Astrocyte of the cerebellum (primary cell): ENCODE measurements at places on chromosomes 6 and 20.

- no peak for DNase-seq
Observed at GRCh38 chr20:57695012-57695411, 14.8 kb downstream of the PMEPA1 start.

- DNase-seq: no peak
Observed at GRCh38 chr6:79094938-79095337, 16.9 kb upstream of the PHIP start.

DNA sequence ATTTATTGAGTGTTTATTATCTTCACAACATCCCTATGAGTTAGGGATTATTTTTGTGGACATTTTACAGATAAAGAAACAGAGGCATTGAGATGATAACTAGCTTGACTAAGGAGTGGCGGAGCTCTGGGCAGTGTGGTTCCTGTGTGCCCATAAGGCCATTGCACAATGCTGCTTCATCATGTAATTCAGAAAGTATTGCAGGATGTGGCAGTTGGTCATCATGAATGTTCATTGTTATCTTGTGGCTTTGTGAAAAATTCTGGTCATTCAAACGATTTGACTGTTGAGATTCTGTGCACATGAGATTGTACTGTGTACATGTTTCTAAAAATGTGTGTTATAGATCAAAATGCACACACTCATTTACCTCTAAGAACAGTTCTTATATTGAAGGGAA lies 150.8 kb downstream of the ESR1 start:
- peak; percentile 15 for DNase-seq

- DNase-seq: no peak
Observed at GRCh38 chr6:169923468-169924464, 172.3 kb downstream of the ERMARD start.

GRCh38 chr20:50689864-50690649 lies 1.3 kb downstream of the RIPOR3 start:
- DNase-seq: no peak

DNA sequence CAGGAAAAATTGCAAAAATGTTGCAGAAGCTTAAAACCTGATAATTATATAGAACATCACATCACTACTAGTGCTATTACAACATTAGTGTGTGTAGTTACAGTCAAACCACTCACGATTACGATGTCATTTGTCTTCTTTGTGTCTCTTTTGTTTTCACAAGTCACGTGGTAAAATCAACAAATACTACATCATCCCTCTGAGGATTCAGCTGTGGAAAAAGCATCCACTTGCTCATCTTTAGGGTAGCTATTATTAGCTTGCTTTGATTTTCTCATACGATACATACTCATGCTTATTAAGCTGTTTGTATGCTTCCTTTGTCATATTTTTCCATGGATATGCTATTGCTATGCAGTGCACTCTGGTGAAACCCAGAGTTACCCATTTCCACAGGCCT lies 22.2 kb upstream of the ATXN1 start:
- DNase-seq: no peak

DNA sequence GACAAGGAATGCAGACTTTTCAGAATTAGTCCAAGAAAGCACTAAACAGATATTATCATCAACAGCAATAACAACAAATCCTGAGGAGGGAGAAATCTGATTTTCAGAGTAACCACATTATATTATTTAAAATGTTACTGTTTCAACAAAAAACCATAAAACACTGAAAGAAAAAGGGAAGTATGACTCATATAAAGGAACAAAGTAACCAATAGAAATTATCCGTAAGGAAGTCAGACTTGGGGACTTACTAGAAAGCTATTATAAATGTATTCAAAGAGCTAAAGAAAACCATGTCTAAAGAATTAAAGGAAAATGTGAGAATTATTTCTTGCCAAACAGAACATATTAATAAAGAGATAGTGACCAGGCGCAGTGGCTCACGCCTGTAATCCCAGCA lies 98.1 kb downstream of the MYLK4 start:
- no peak for DNase-seq

DNA sequence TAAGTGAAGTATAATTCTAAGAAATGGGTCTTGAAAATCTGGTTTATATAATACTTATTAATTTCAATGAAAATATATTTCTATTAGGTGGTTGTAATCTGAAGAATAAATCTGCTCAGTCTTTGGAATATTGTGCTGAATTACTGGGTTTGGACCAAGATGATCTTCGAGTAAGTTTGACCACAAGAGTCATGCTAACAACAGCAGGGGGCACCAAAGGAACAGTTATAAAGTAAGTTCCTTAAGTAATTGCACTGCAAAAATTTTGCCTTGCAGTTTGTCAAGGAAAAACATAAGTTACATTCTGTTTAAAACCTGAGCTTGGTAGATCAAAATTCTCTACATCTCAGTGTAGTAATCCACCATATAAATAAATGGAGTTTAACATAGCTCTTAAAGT lies 106.0 kb downstream of the MYO6 start:
- peak; percentile 70 for DNase-seq

DNA sequence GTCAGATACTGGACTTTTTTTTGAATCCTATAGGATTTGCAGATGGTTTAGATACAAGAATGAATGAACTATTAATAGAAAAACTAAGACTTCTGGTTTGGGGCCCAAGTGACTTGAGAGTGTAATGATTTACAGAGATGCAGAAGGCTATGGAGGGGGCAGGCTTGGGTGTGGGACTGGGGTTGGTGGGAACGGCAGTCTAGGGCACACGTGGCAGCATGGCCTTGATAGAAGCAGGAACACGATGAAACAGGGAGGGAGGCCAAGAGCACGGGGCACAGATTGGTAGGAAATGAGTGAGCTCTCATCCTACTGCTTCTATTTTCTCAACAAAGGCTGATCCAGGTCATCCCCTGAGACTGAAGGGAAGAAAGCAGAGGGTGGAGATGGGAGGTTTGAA lies 3.4 kb upstream of the UST start:
- DNase-seq: no peak

- DNase-seq: no peak
Observed at GRCh38 chr20:15387228-15387627, 1049.8 kb upstream of the FLRT3 start.

- DNase-seq: no peak
Observed at GRCh38 chr6:27847706-27848105, 64.5 kb downstream of the OR2B2 start.

DNA sequence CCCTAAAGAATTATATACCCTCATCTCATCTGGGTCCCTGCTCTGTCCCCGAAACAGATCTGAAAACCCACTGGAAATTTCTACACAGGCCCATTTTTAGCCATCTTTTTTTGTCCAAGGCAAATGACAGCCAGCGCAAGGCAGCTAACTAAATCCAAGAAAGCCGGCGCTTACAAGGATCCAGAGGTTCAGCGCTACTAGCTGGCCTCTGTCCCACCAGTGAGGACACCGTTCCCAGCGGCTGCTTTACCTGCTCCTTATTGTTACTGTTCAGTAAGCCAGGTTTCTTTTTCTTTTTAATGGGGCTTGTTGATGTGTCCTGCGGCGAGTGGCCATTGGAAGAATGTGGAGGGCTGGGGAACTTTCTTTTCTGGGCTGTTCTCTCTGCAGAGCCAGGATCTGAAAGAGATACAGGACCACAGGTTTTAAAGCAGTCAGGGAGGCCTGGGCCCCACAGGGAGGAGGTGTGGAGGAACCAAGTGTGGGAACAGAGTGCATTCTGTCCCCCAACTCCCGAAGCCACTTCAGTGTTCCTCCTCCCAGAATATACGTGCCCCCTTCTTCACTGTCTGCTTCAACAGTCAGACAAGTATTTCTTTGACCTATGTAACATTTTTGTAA lies 46.6 kb downstream of the ZMYND8 start:
- DNase-seq: no peak

- DNase-seq: no peak
Observed at GRCh38 chr6:42123379-42124103, 18.9 kb downstream of the C6orf132 start.

DNA sequence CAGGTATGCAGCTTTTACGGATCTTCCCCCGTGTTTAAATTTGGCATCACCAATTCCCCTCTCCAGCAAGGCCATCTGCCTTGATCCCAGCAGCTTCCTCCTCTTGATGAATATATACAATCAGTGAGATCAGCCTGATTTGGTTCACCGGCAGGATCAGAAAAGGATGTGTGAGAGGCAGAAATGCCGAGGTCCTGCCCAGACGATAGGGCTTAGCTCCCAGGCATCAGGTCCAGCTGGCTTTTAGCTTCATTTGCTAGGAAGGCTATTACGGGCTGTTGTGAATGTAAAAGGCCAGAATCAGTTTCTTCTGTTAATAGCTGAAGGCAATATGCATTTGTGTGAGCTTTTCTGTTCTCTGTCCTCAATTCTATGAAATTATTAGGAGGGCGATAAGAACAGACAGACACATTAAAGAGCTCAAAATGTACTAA lies 372.8 kb downstream of the BTBD9 start:
- no peak for DNase-seq

GRCh38 chr6:3265671-3266070 lies 6.9 kb downstream of the PSMG4 start:
- DNase-seq: no peak
